ENCODE measurements at places on chromosomes 2 and 18. TPM values are rescaled to one million over a fixed set of nuclear protein-coding genes. Genes with fewer than 3 reads are reported as not detected.

REV1 gene
- 38.3 TPM for total RNA-seq

ZBTB7C gene
- total RNA-seq: not detected

RBM44 gene
- 0.58 TPM for total RNA-seq

ZEB2 gene
- 79.4 TPM for total RNA-seq

TFCP2L1 gene
- not detected for total RNA-seq

CCDC68 gene
- total RNA-seq: 4.6 TPM

TRIM54 gene
- total RNA-seq: not detected

CTAGE1 gene
- not detected for total RNA-seq

SPHKAP gene
- under 0.01 TPM for total RNA-seq

ST8SIA5 gene
- 0.15 TPM for total RNA-seq

SERPINB7 gene
- total RNA-seq: 0.87 TPM

RAB3GAP1 gene
- 89.2 TPM for total RNA-seq

CHST10 gene
- total RNA-seq: 5.2 TPM

CNGA3 gene
- total RNA-seq: 0.17 TPM

SERPINB4 gene
- not detected for total RNA-seq

LIMS3 gene
- 2.3 TPM for total RNA-seq

LCT gene
- under 0.01 TPM for total RNA-seq

DQX1 gene
- under 0.01 TPM for total RNA-seq

MYO7B gene
- total RNA-seq: not detected

DES gene
- 1.6 TPM for total RNA-seq

ACTG2 gene
- 4.1 TPM for total RNA-seq

TGOLN2 gene
- 133 TPM for total RNA-seq

ELOA2 gene
- total RNA-seq: not detected

SKOR2 gene
- total RNA-seq: not detected

EFR3B gene
- 0.83 TPM for total RNA-seq

C2orf92 gene
- 1.3 TPM for total RNA-seq

ANKRD30BL gene
- total RNA-seq: not detected

SP3 gene
- total RNA-seq: 108 TPM

ASB18 gene
- total RNA-seq: not detected

CPS1 gene
- 20.9 TPM for total RNA-seq

CD207 gene
- total RNA-seq: not detected

MOCOS gene
- total RNA-seq: 5.5 TPM

GPR35 gene
- 0.99 TPM for total RNA-seq

EFEMP1 gene
- 627 TPM for total RNA-seq

VIT gene
- 2.3 TPM for total RNA-seq

GALNT14 gene
- total RNA-seq: 0.66 TPM
